ENCODE measurements at places on chromosomes 6 and 20.

GRCh38 chr20:32488066-32488838, 96.9 kb downstream of the NOL4L start:
- DNase-seq = no peak

DNA sequence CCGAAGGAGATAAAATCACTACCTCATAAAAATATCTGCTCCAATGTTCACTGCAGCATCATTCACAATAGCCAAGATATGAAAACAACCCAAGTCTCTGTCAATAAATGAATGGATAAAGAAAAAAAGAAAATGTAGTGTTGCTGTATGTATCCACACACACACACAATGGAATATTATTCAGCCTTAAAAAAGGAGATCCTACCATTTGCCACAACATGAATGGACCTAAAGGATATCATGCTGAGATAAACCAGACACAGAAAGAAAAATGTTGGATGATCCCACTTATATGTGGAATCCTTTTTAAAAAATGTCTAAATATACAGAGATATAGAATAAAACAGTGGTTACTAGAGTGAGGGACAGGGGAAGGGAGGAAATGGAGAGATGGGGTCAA, 192.2 kb upstream of the TAB2 start:
- no peak for DNase-seq

DNA sequence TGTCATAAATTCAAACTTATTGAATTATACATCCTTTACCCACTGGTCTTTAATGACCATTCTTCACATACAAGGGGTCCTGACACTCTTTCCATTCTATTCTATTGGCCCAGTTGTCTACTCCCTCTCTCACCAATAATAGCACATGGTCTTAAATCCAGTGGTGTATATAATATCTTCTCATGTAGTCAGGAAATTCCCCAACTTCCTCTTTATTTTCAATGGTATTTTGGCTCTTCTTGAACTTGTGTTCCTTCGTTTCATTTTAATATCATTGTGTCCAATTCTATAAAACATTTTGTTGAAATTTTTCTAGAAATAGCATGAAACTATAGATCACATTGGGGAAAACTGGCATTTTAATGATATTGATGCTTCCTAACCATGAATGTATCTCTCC, 36.8 kb downstream of the PSMB9 start:
- no peak for DNase-seq

GRCh38 chr6:3770023-3770720, 18.7 kb upstream of the PXDC1 start:
- no peak for DNase-seq

DNA sequence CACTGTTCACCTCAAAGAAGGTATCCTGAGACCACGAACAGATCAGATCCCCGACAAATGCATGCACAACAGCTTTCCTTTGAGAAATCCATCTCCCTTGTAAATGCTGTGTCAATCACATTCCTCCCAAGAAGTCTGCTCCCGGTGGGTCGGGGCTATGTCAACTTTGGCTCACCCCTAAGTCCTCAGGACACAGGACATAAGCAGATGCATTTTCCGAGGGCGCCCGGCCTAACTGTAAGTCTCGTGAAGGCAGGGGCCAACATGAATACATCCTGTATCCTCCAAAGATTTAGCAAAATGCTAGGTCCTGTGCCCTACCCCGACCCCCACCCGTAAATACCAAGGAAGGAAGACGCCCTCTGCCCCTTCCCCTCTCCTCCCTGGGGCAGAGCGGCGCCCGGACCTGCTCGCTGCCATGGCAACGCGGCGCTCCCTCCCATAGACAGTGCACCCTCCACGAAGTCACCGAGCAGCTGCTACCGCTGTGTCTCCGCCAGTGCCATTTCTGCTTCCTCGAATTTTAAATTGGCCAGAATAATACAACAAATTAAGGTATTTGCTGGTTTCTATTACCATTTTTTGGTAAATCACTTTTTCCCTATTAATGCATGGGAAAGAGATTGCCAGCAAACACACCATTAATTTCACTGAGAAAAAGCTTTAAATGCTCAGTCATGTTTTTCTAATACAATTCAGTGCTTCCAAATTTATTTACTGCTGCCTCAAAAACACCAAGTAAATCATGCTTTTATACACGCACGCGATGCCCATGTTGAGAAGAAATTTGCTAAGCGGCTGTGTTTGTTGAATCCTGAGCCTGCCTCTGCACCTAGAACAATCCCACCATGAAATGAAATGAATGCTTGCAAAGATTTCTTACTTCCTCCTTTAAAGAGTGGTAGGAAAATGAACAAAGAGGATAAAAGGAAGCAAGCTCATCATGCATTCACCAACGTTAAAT, 100.6 kb downstream of the PCSK2 start:
- DNase-seq = no peak

DNA sequence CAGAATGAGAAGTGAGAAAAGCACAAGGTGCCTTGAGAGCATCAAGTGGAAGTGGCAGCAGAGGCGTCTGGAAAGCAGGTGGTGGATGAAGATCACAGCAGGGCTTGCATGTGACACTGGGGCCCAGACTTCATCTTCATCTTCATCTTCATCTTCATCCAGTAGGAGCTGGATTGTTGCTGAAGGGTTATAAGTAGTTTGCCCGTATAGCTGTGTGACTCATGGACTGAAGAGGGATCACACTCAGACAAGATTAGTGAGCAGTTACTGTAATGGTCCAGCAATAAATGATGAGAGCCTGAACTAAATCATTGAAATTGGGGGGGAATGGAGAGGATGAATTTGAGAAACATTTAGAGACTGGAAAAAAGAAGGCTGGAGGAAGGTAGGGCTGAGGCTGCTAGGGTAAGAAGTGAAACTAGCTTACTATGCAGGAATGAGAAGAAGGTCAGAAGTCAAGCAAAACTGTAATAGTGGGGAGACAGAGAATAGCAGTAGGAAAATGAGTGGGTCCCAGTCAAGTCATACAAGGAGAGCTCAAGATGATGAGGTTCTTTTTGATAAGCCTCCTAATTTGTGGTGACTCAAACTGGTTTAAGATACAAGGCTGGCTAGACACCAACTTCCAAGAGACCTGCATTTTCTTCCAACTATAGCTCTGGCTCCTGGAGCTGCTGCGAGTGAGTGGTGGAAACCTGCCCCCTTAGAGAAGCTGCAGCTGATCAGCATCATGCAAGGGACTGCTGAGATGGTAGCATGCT, 92.3 kb upstream of the BEND6 start:
- no peak for DNase-seq

DNA sequence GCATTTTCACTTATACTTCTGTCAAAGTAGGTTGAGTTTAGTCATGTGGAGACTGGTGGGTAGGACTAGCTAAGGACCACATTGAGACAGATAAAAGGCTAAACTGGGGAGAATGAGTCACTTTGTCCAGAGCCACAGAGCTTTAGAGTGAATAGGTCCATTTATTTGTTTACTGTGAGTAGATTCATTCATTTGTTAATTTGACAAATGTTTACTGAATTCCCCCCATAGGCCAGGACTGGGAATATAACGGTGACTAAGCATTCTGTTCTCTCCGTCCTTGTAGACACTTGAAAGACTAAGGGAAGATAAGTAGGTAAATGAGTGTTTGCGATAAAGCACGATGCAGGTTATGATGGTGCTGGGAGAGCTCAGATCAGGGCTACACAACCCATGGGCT, 699.7 kb upstream of the ID4 start:
- DNase-seq = no peak
